ENCODE measurements at places on chromosomes 12 and 14. TPM values are rescaled to one million over a fixed set of nuclear protein-coding genes. Genes with fewer than 3 reads are reported as not detected.

DNA sequence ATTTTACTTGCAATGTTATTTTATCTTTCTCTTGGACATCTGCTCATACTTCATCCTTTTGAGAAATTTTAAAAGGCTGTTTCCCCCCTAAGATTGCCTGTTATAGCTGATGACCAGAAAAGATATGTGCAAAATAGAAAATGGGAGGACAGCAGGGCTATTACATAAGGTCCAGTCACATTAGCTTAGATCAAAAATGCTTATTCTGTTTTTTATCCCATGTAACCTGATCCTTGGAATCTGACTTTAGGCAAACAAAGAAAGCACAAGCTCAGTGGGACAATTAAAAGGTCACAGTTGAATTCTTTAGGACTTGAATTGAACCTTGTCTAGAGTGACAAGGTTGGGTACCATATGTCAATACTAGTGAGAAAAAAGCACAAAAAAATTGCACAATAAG is 65.1 kb upstream of the TRHDE start:
- no peak for DNase-seq
- no peak overlapping the region for H3K4me3 ChIP-seq
- H3K4me1 ChIP-seq: no peaks in the 10 kb centered on the region
- no peaks in the 10 kb centered on the region for H3K36me3 ChIP-seq
- H3K27me3 ChIP-seq: no peaks in the 10 kb centered on the region

GRCh38 chr14:95310635-95311380 is 8.9 kb downstream of the CLMN start:
- DNase-seq: no peak
- H3K36me3 ChIP-seq: no peaks in the 10 kb centered on the region
- no peaks in the 10 kb centered on the region for H3K4me1 ChIP-seq

DNA sequence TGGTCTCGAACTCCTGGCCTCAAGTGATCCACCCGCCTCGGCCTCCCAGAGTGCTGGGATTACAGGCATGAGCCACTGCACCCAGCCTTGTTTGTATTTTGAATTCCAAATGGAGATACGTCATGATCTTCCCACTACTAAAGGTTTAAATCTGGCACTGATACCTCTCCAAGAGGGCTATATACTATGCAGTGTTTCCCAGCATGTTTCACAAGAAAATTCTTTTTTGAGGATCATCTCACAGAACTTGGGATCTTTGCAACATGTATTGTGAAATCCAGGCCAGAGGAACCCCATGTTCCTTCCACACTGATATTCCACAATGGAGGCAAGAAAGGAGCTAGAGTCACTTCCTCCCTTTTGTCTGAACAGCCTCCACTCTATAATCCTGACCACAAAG is 112.7 kb downstream of the NT5DC3 start:
- no peak for DNase-seq
- H3K4me1 ChIP-seq: no peaks in the 10 kb centered on the region
- no peak overlapping the region for H3K4me3 ChIP-seq
- no peaks in the 10 kb centered on the region for H3K36me3 ChIP-seq
- H3K27me3 ChIP-seq: no peaks in the 10 kb centered on the region
- H3K27ac ChIP-seq: no peak overlapping the region

DNA sequence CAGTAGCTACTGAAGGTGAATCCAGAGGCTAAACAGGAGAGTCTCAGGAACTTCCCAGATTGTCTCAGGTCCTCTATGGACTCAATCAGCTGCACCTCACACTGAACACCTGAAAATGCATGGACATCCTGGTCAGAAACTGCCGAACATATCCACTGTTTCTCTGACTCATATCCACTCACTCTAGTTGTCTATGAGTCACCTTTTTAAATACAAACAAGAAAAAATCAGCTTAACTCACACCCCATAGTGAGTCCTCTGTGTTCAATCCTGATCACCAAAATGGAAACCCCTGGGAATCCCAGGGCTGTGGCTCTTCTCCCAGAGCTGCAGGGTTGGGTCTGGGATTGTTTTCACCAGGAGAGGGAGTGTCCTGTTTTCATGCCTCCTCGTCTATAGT is 556.7 kb downstream of the TMEM121 start:
- H3K4me3 ChIP-seq: no peak overlapping the region
- DNase-seq: no peak
- no peaks in the 10 kb centered on the region for H3K27me3 ChIP-seq
- no peaks in the 10 kb centered on the region for H3K36me3 ChIP-seq
- H3K27ac ChIP-seq: no peak overlapping the region
- no peaks in the 10 kb centered on the region for H3K4me1 ChIP-seq

DNA sequence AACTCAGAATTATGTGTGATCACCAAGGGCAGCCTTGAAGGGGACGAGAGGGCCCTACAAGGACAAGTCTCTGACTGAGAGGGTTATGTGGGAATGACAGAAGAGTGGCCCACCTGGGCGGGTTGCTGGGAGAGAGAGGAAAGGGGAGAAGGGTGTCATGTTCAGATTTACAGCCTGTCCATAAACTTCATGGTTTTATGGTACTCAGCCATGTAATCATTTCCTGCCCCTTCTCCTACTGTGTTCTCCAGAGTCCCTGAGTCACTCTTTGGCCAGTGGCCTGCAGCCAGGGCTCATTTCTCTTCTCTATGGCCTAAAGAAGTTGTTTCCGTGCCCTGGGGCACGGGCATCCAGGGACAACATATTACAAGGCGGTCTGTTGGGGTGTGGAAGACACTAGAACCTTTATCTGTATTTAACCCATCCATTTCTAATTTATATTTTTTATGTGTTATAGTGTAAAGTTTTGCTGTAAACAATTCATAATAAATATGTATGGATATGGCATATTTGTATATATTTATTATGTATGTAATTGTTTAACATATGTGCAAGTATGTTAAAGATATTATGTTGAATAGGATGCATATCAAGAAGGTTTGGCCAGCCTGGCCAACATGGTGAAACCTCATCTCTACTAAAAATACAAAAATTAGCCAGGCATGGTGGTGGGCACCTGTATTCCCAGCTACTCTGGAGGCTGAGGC is 26.9 kb downstream of the DDX47 start:
- no peaks in the 10 kb centered on the region for H3K36me3 ChIP-seq
- H3K27me3 ChIP-seq: no peaks in the 10 kb centered on the region
- no peak overlapping the region for H3K4me3 ChIP-seq

GRCh38 chr12:53067993-53068770 is 11.0 kb downstream of the SPRYD3 start:
- no peak overlapping the region for H3K4me3 ChIP-seq
- no peak overlapping the region for H3K27ac ChIP-seq
- H3K27me3 ChIP-seq: no peaks in the 10 kb centered on the region
- no peak for DNase-seq

GRCh38 chr12:123035841-123036240 is 55.4 kb downstream of the ARL6IP4 start:
- H3K4me1 ChIP-seq: peaks cover 9% of the 10 kb centered on the region
- no peaks in the 10 kb centered on the region for H3K36me3 ChIP-seq
- DNase-seq: no peak

- peaks cover 43% of the 10 kb centered on the region for H3K4me1 ChIP-seq
- no peaks in the 10 kb centered on the region for H3K27me3 ChIP-seq
- no peak overlapping the region for H3K4me3 ChIP-seq
- no peak overlapping the region for H3K27ac ChIP-seq
- no peaks in the 10 kb centered on the region for H3K36me3 ChIP-seq
These were observed 1.2 kb downstream of the COA8 start for GRCh38 chr14:103563844-103564505.

DNA sequence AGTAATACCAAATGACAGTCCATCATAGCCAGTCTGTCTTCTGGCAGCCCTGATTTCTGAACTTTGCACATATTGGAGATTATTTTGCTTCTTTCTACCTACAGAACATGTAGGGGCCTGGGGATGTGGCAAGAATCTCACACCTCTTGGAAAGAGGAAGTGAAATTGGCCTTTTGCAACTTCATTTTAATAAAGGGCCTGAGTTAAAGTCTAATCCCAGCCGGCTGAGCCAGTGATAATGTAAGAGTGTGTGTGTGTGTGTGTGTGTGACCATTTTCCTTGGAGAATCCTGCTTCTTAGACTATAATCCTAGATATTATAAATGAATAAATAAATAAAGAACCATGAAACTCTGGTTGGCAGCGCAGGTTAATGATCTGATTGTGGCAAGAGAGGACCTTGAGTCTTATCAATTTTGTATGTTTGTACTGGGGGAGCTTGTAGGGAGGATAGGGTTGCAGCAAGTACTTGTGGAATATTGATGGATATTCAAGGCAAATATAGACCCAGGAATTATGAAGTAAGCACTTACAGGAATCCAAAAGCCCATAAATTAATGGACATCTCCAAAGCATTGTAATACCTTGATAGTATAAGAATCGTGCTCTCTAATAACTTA is 233.2 kb upstream of the AMIGO2 start:
- H3K4me1 ChIP-seq: peaks cover 21% of the 10 kb centered on the region
- no peaks in the 10 kb centered on the region for H3K27me3 ChIP-seq
- no peak overlapping the region for H3K27ac ChIP-seq
- no peaks in the 10 kb centered on the region for H3K36me3 ChIP-seq

GRCh38 chr12:31620311-31620710 is 29.4 kb upstream of the DENND5B start:
- H3K4me1 ChIP-seq: no peaks in the 10 kb centered on the region
- H3K36me3 ChIP-seq: no peaks in the 10 kb centered on the region
- DNase-seq: no peak
- no peaks in the 10 kb centered on the region for H3K27me3 ChIP-seq
- no peak overlapping the region for H3K4me3 ChIP-seq

GRCh38 chr14:89085737-89086382 is 261.4 kb downstream of the TTC8 start:
- H3K36me3 ChIP-seq: no peaks in the 10 kb centered on the region
- no peak overlapping the region for H3K27ac ChIP-seq
- H3K27me3 ChIP-seq: no peaks in the 10 kb centered on the region
- no peak overlapping the region for H3K4me3 ChIP-seq
- no peaks in the 10 kb centered on the region for H3K4me1 ChIP-seq

DNA sequence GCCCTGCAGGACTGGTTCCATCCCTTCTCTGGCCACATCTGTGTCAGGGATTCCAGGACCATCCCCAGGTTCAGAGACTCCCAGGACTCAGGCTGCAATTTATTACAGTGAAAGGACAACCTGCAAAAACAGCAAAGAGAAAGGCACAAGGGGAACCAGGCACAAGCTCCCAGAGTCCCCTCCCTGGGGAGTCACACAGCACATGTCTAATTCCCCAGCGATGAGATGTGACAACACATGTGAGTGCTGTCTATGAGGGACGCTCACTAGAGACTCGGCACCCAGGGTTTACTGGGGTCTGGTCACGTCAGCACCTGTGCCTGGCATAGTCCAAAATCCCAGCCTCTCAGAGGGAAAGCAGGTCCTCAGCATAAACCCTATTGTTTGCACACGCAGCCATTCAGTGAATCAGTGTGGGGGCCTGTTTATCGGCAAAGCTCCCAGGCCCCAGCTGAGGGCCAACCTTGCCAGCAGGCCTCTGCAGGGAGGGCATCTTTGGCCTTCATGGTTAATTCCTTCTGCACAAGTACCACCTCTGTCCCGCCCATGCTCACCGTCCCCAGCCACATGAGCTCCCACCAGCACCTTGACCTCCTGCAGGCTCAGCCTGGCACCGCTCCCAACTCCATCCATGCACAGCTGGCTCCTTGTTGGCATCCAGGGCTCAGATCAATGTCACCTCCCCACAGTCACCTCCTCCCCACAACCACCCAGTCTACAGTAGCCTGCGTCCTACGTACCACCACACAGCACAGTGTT is 198.9 kb upstream of the SFSWAP start:
- H3K27ac ChIP-seq: no peak overlapping the region
- H3K27me3 ChIP-seq: no peaks in the 10 kb centered on the region
- no peaks in the 10 kb centered on the region for H3K36me3 ChIP-seq
- H3K4me1 ChIP-seq: peaks cover 17% of the 10 kb centered on the region

- DNase-seq: no peak
- no peak overlapping the region for H3K27ac ChIP-seq
- no peaks in the 10 kb centered on the region for H3K4me1 ChIP-seq
- H3K27me3 ChIP-seq: no peaks in the 10 kb centered on the region
These were observed 9.1 kb downstream of the KIF26A start for GRCh38 chr14:104147346-104148125.

DNA sequence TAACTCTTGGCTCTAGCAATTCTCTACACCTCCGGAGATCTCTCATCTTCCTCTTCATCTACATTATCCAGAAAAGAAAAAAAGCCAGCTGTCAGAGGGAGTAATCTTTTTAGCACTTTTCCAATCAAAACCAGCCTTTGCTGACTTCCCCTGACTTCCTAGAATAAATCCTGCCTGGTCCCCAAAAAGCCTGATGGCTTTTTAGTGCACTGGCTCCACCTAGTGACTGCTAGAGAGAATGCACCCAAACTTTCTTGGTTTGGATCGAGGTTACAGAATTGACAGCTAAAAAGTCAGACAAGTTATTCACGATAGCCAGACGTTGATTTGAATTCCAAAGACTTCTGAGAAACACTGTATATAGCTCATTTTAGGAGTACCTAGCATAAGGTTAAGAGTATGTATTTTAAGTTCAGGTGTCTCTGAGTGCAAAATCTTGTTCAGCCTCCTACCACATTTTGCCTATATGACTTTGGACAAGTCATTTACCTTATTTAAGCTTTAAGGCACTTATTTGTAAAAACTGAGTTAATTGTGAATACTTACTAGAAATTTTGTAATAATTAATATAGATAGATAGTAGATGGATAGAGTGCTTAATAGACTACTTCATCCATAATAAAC is 185.7 kb upstream of the GRIN2B start:
- peak; percentile 22 for DNase-seq
- H3K27me3 ChIP-seq: no peaks in the 10 kb centered on the region
- no peak overlapping the region for H3K27ac ChIP-seq
- H3K36me3 ChIP-seq: no peaks in the 10 kb centered on the region
- no peaks in the 10 kb centered on the region for H3K4me1 ChIP-seq

DNA sequence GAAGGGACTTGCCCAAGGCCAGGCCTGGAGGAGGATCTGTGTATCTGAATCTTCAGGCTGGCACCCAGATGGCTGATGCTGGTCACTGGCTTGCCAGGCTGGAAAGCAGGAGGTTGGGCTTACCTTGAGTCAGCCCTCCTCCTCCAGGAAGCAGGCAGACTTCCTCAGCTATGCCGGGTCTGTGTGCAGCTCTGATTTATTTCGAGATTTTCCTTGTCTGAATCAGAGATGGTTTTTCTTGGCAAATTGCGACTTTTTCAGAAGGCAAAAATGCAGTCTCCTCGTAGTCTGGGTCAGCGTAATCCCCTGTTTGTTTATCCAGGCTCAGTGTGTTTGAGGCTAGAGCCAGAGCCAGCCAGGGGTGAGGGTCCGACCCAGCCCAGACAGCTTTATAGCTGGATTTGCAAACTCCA is 48.9 kb downstream of the SMOC1 start:
- no peaks in the 10 kb centered on the region for H3K27me3 ChIP-seq
- H3K27ac ChIP-seq: no peak overlapping the region
- DNase-seq: no peak
- H3K36me3 ChIP-seq: no peaks in the 10 kb centered on the region
- H3K4me3 ChIP-seq: no peak overlapping the region

DNA sequence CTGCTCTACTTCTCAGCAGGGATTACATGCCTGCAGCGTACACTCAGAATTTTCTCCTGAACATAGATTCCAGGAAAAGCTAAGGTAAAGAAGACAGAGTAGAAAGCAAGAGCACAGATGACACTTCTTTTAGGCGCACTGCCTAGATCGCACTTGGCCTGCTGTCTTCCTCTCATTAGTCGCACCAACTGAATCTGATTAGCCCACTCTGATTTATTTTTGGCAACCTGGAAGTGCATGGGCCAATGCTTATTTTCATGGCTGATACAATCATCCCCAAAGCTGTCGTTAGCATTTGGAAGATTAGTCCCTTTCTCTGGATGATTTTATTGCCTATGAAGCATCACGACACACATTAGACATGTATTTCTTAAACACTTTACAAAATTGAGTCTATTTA is 152.5 kb downstream of the PTPRO start:
- no peaks in the 10 kb centered on the region for H3K4me1 ChIP-seq
- no peak overlapping the region for H3K27ac ChIP-seq
- H3K36me3 ChIP-seq: no peaks in the 10 kb centered on the region
- no peaks in the 10 kb centered on the region for H3K27me3 ChIP-seq

The VRTN gene
- total RNA-seq: not detected

The FAM161B gene
- total RNA-seq: 5.8 TPM

The ENDOU gene
- total RNA-seq: not detected

The PLEKHG3 gene
- total RNA-seq: 53.3 TPM

The GZMH gene
- total RNA-seq: not detected

The KCNJ8 gene
- total RNA-seq: not detected

The TCL1B gene
- not detected for total RNA-seq
